ENCODE measurements at places on chromosomes 12 and 14. TPM values are rescaled to one million over a fixed set of nuclear protein-coding genes. Genes with fewer than 3 reads are reported as not detected.

MGST1 gene
- polyA plus RNA-seq = 37.7 TPM

GRCh38 chr14:106372870-106373652, 846.7 kb downstream of the TMEM121 start:
- peak; percentile 85 for DNase-seq

DNA sequence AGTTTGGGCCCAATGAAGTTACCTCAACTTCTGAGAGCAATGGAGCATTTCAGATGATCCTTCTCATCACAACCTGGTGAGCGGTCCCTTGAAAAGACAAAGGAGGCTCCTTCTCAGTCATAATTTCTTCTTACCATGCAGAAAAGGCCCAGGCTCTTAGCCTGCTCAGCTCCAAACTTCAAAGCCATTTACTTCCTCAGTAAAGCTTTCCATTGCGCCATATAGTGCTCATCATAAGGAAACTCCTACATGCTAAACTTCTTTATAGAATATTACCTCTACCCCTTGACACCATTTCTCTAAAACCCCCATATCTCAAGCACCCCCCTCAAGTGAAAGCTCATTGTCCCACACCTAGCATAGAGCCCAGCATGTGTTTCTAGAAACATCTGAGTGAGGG, 127.1 kb downstream of the GTF2A1 start:
- no peak for DNase-seq

DNA sequence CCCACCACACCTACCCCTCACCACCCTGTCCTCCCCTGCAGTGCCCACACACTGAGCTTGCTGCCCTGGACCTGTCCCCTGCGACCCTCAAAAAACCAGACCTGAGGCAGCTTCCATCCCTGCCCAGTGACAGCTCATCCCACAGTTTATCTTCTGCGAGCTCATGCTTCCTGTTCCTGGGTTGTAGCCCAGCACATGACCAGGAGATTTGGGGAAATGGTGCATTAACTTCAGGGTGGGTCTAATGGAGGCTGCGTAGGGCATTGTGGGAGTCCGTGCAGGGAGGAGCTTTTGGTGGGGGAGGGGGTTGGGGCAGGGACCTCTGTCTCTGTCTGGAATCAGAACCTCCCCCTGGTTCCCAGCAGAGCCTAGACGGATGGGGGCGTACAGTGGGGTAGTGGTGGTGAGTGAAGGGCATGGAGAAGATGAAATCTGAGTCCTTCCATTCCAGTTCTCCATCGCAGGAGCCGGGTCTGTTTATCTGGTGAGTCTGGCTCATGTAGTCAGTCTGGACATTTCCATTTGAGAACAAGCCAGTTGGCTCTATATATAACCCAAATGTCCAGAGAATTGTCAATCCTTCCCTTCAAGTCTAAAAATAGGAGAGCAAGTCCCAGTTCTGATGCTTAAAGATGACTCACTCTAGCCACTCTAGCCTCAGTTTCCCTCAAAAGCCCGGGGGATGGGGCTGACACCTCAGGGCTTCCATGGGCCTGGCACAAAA, 270.9 kb downstream of the CACNA1C start:
- DNase-seq = no peak

KLRC3 gene
- polyA plus RNA-seq = not detected

- DNase-seq = peak; percentile 12
These were observed 51.6 kb downstream of the PLEKHG3 start for GRCh38 chr14:64755781-64756221.

DNA sequence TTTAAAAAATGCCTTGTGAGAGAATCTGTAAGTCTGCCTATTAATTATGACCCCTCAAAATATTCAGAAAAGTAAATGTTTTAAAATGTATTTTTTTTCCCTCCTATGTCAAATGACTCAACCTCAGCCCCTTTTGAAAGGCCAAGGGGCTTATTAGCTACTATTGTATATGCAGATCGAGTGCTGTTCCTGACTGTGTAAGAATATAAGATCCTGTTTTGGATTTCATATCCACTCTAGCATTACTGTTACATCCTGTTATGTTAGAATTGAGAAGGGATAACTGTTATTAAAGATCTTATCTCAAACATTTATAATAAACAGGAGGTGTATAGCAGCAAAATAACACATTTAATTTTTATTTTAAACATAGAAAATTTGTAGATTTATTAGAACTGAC, 46.6 kb upstream of the TPH2 start:
- DNase-seq = no peak

All from pancreas (tissue), 10 donors.